ENCODE measurements at places on chromosomes 11 and 22. TPM values are rescaled to one million over a fixed set of nuclear protein-coding genes. Genes with fewer than 3 reads are reported as not detected.

DNA sequence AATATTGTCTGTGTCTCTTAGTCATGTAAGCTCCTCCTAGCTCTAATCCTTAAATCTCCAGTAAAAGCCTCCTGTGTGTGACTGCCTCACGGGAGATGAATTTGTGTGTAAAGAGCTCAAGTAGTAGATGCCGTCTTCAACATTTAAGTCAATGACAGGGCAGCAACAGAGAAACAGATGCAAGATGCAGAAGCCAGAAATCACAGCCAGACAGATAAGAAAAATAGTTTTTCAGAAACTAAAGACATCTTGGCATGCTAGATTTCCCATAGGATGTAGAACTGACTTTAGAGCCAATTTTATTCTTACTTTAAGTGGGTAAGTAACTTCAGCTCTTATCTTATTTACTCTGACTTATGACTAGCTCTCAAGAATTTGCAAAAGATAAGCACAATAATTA is 652.8 kb downstream of the KCNA4 start:
- DNase-seq = no peak

- DNase-seq = no peak
Observed at GRCh38 chr11:129574431-129574830, 198.8 kb downstream of the BARX2 start.

DNA sequence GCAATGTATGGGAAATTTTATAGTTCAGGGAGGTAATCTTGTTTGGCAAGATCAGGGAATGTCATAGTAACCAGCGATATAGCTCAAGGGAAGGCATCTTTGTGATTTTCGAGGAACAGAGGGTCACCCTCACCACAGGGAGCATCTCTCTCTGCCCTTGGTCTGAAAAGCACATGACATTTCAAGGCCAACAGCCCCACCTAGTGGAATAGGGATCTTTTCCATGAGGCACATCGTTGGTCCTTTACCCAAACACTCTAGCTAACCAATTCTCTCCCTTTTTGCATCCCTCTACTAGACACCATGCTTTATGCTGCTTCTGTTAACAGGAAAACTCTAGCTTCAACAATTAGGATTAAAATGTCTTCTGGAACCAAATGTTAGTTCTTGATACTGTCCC is 179.0 kb downstream of the GRM5 start:
- DNase-seq = no peak

DNA sequence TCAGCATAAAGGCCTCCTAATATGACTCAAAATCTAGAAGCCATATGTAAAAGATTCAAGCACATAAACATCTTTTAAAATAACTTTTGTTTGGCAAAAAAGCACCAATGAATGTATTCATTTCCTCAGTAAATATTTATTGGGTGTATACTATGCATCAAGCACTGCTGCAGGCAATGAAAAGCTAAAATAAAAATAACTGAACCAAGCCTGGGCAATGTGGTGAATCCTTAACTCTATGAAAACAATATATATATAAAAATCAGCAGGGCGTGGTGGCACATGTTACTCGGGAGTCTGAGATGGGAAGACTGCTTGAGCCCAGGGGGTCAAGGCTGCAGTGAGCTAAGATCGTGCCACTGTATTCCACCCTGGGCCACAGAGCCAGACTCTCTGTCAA is 27.8 kb downstream of the PIK3C2A start:
- no peak for DNase-seq

DNA sequence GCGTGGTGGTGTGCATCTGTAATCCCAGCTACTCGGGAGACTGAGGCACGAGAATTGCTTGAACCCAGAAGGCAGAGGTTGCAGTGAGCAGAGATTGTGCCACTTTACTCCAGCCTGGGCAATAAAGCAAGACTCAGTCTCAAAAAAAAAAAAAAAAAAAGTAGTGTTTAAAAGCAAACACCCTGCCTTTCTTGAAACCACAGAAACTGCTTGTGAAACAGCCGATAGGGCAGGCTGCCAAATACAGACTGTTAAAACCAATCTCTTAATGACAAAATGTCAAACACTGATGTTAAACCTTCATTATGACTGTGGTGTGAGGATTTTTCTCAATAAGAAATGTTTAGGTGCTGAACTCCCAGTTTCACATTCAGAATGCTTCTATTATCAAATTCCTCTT is 27.3 kb downstream of the MARK2 start:
- DNase-seq = peak; percentile 71

DNA sequence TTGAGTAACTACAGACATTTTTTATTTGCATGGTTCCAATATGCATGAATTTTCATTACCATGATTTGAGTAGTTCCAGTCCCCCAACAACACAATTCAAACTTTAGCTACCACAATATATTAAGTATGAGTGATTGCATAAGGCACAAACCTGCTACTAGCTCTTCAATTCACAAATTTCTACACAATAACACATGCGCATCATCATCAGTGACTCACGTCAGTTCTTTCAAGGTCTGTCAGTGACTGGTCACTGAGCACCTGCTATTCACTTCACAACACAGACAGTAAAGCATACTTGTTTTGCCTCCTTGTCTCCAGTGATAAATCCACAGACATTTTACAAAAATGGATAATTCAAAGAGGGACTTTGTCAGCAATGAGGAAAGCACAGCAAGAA is 435.1 kb upstream of the CCDC90B start:
- no peak for DNase-seq

Gene SYCE3
- not detected for polyA plus RNA-seq

GRCh38 chr22:22886546-22886945 is 1.1 kb upstream of the IGLL5 start:
- no peak for DNase-seq

GRCh38 chr22:44765571-44766285 is 13.4 kb downstream of the ARHGAP8 start:
- DNase-seq = no peak

Gene KCTD14
- 15.0 TPM for polyA plus RNA-seq

- no peak for DNase-seq
Observed at GRCh38 chr11:92852946-92853345, 116.5 kb upstream of the MTNR1B start.

DNA sequence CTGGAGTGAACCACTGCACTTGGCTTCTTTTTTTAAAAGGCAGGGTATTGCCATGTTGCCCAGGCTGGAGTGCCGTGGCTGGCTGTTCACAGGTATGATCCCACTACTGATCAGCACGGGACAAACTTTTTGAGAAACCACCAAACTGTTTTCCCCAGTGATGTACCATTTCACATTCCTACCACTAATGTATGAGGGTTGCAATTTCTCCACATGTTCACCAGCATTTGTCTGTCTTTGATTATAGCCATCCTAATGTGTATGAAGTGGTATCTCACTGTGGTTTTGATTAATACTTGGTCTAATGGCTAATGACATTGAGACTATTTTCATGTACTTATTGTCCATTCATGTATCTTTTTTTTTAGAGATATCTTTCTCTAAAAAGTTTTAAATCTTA is 41.5 kb upstream of the EP300 start:
- no peak for DNase-seq

Gene FXYD2
- 4.2 TPM for polyA plus RNA-seq

DNA sequence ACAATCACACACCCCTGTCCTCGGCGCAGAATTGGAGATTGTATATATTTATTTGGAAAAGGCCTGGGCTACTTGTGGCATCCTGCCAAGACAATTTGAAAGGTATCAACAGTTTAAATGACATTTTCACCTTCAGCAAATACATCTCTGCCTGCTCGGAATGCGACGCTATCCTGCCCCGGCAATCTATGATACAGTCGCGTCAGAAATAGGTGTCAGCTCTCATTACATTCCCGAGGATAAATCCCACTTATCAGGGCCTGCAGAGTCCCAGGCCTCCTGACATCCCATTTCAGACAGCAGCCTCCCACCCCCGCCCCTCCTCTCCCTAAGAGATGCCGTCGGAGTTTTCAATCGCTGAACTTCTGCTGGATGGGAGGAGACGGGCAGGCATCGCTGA is 114.7 kb downstream of the BRD1 start:
- no peak for DNase-seq

GRCh38 chr22:22901578-22902218 is 14.1 kb downstream of the IGLL5 start:
- DNase-seq = no peak

DNA sequence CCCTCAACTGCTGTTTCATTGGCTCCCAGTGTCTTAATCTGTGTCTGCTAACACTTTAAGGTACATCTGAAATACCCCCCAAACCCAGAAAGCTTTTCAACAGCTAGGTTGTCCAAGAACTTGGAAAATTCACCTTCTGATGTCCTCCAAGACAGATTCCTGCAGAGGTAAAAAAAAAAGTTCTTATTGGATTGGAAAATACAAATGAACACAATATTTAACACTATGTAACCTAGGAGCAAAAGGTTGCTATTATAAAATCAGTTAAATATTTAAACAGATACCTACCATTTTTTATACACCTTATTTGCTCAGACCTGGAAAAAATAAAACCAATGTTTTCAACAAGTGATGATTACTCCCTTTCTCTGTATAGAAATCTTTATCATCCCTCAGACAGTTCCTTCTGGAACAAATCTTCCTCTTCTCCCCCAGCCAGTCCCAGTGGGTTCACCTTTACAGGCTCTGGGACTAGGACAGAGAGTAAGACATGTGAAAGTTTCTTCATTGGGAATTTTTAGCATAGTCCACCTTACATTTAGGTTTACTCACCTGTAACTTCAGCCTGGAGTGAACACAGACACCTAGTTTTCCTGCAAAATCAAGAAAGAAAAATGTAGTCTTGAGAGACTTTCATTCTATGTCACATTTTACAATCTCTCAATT is 13.3 kb upstream of the WDR74 start:
- no peak for DNase-seq
